Left renal cortex interstitium (tissue), 4 donors: ENCODE measurements at places on chromosomes 1 and 21. TPM values are rescaled to one million over a fixed set of nuclear protein-coding genes. Genes with fewer than 3 reads are reported as not detected.

GRCh38 chr1:156515956-156516355 is 15.4 kb upstream of the MEF2D start:
- no peak for DNase-seq

PDPN gene
- polyA plus RNA-seq = 15.9 TPM

NEXN gene
- polyA plus RNA-seq = 16.1 TPM

ADCY10 gene
- polyA plus RNA-seq = 0.45 TPM

GRCh38 chr21:45292399-45293219 is 4.9 kb upstream of the POFUT2 start:
- DNase-seq = no peak

GRCh38 chr1:96206451-96206850 is 515.1 kb upstream of the PTBP2 start:
- DNase-seq = no peak

DNA sequence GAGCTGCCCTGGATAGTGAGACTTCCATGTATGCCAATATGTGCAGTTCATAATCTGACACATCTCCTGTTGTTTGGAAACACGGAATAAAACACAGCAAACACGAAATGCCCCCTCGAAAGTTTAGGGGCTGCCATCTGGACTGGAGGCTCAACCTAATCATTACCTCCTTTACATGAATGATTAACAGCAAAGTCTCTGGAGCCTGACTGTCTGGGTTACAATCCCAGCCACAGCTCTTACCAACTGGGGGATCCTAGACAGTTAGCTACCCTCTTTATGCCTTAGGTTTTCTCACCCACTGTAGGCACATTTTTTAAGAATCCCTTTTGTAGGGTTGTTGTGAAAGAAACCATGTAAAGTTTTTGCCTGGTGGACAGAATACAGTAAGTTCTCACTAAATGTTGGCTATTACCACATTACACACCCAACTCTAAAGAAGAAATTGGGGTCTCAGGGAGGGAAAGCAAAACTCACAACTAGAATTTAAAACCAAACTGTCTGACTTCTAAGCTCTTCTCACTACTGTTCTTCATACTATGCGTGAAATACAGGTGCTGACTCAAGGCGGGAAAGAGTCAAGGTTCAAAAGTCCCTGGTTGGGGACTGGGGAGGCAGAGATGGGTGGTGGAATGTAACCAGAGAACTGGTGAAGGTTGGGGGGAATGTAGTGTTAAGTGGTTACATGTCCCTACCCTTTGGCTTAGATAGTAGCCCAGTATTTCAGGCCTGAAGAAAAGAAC is 24.2 kb downstream of the CYP4A22 start:
- no peak for DNase-seq

GRCh38 chr1:61781151-61781550 is 38.9 kb downstream of the PATJ start:
- DNase-seq = no peak

- no peak for DNase-seq
Observed at GRCh38 chr21:37550618-37551330, 184.2 kb downstream of the DYRK1A start.

GRCh38 chr1:229300099-229300757 is 29.3 kb downstream of the RAB4A start:
- no peak for DNase-seq

DNA sequence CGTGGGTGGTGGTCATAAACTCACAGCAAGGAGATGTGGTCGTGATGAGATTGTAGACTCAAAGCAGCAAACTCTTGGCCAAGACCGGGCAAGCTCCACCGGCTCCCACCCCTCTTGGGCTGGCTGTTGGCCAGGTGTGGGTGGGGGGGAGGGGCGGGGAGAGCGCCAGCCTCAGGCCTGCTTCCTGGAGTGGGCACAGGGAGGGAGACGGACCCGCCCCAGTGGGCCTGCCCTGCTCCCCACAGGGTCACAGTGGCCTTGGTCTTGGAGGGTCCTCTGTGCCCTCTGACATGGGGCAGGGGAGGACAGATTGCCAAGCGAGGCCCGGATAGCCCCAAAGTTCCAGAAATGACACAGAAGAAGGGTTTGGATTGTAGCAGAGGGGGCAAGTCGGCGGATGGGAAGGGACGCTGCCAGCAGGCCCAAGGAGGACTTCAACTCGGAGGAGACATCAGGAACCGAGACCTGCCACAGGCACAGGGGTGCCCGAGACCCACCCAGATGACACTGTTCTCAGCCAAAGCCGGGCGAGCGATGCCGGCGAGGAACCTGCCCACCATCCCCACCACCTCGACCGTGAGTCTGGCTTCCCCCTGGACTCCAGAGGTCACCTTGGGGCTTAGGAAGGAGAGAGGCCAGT is 85.4 kb upstream of the ACTRT2 start:
- DNase-seq = no peak

- peak; percentile 74 for DNase-seq
Observed at GRCh38 chr1:153626904-153627714, at the start of gene S100A13. S100A13 (minus strand) TSS chr1:153627505; CDS start chr1:153626472, 1,033 bp downstream.

SELP gene
- 3.6 TPM for polyA plus RNA-seq

EXTL1 gene
- 2.0 TPM for polyA plus RNA-seq

DNA sequence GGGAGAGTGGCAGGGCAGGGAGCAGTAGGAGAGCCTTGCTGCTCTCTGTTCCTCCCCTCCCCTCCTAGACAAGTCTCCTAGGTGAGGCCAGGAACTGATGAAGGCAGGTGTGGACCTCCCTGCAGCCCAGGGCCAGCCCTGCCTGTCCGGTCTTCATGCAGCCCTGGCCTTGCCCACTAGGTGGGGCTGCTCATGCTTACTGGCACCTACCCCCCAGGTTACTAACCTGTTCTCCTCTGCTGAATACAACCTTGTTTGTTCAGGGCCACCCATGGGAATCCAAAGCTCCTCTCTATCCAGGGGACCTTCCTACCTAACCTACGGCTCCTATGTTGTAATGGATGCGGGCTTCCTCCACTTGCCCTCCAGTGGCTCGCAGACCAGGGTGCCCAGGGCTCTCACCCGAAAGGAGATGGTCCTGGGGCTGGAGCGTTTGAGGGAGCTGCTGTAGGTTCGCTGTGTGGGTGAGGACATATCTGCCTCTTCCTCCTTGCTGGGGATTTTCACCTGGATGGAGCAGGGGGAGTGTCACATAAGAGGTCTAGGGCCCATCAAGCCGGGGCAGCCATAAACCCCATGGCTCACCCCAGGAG is 7.9 kb upstream of the TNNT2 start:
- DNase-seq = no peak

RAP1GAP gene
- polyA plus RNA-seq = 18.4 TPM

GRCh38 chr1:217892750-217893149 is 261.6 kb downstream of the SPATA17 start:
- no peak for DNase-seq

KRTAP12-2 gene
- not detected for polyA plus RNA-seq

DNA sequence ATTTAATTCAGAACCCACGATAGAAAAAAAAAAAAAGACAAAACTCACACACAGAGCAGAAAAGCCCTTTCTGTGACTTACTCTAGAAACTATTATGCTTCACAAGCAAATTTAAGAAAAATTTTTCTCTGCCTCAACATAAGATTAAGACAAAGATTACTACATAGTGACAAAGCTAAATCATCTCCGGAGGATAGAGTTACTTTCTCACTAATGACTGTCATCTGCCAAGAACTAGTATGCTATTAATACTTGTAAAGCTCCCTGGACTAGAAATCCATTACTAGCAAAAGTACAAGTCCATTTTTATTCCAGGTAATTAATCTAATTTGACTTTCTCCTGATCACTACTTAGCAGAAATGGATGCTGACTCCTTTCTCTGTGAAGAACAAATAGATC is 25.9 kb downstream of the GREM2 start:
- no peak for DNase-seq

DNA sequence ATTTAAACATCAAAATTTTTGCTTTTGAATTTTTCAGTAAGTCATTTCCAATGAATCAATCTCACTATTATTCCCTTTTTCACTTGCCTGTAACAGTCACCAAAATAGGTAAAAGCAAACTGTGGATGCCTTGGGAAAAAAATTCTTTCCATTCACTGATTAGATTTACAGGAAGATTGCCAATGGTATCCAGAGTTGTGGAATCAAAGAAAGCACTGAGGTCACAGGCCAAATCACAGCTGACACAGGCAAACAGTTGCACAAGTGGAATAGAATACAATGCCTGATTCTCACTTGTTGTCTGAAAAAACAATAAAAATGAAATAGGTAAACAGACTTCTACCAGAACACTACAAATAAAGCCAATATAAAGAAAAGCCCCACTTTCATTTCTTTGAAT is 48.4 kb downstream of the LTN1 start:
- DNase-seq = no peak

ELF3 gene
- polyA plus RNA-seq = 117 TPM

OR14K1 gene
- not detected for polyA plus RNA-seq

GRCh38 chr1:54424398-54424797 is 18.2 kb upstream of the SSBP3 start:
- no peak for DNase-seq

- no peak for DNase-seq
Observed at GRCh38 chr1:175656416-175656815, 87.0 kb downstream of the TNR start.

SMG5 gene
- polyA plus RNA-seq = 60.5 TPM

- no peak for DNase-seq
Observed at GRCh38 chr1:34591751-34592629, 162.9 kb upstream of the GJB5 start.

GRCh38 chr1:58818075-58818474 is 34.2 kb upstream of the JUN start:
- no peak for DNase-seq

DNA sequence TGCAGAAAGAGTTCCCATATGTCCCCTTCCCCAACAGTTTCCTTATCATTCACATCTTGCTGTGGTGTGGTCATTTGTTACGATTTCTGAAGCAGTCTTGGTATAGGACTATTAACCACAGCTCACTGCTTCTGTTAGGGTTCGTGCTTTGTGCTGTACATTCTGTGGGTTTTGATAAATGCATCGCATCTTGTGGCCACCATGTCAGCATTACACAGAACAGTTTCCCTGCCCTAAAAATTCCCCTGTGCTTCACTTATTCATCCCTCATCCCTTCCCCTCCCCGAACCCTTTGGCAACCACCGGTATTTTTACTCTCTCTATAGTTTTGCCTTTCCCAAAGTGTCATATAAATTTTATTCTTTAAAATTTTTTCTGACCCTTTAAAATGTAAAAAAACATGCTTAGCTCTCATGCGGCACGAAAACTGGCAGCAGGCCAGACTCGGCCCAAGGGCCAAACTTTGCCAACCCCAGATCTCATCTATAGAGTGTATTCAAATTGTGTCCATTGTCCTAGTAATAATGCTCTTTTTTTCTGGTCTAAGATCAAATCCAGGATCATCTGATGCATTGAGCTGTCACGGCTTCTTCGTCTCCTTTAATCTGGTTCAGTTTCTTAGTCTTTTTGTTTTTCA is 78.2 kb downstream of the SIM2 start:
- DNase-seq = no peak

- DNase-seq = peak; percentile 19
Observed at GRCh38 chr1:238951809-238952208, 434.6 kb upstream of the CHRM3 start.

DNA sequence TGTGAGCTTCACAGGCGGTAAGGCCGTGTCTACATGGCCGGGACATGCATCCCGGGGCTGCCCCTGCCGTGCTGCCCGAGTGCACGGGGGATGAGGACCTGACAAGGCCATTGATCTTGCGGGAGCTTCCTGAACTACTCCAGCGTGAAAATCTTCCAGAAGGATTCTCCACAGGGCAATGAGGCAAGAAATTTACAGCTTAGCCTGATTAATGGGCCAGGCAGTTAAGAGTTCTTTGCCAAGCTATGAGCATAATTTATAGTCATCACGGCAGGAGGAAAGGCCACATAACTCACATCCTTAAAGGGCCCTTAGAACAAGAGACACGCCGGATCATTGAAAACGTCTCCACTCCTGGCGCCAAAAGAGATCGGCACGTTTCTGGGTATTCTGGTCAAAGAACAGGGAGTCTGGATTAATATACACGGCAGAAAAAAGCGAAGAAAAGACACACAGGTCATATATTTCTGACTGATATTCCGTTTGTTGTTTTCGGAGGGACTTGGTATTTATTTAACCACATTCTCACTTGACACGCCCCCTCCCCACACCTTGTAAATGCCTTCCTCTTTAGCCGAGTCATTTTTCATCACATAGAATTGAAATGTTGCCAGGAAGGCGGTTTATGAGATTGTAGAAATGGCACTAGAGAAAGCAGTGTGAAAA is 180.5 kb downstream of the DYRK1A start:
- DNase-seq = peak; percentile 72

DNA sequence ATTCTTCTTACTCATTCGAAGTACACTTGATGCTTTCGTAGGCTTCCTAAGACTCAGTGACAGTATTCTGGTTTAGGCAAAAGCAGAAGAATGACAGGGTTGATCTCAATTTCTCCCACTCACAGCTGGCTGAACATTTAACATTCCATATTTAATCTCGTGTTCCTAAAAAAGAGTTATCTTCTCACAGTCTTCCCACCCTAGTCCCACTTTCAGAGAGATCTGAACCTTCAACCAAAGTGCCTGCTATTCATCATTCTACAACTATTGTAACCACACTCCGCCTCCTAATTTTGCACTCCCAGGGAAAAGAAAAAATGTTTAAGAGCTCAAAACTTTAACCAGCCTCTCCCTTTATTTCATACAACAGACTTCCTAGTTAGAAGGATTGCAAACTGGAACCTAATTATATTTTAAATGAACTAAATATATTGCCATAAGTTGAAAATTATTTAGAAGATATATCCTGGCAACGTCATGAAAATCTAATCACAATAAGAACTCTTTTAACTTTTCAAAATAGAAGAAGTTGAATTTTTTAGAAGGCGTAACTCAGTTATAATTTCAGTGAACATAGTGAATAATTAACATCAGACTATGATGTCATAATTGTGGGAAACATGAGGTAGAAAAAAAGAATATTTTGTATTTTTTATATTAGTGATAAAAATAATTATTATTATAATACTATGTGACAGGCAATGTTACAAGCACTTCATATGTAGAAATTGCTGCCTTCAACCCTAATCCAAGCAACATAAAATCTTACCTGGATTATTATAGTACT is 540.9 kb upstream of the ADGRL2 start:
- no peak for DNase-seq

NMNAT2 gene
- polyA plus RNA-seq = 4.1 TPM

DNA sequence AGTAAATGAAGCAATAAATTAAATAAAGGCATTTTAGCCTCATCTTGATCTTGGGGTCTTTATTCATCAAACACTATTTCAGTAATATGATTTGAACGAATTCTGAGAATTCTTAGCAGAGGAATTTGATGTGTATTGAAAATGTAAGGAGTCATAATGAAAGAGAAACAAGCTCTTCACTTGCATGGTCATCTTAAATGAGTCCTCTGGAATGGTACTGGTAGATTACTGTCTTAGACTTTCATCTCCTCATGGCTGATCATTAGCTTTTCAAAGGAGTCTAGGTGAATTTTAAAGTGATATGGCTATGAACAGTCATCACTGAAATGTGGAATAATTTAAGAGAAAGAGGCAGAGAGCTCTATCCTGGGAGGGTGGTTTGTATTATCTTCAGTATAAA is 30.0 kb downstream of the PRRC2C start:
- DNase-seq = no peak

DNA sequence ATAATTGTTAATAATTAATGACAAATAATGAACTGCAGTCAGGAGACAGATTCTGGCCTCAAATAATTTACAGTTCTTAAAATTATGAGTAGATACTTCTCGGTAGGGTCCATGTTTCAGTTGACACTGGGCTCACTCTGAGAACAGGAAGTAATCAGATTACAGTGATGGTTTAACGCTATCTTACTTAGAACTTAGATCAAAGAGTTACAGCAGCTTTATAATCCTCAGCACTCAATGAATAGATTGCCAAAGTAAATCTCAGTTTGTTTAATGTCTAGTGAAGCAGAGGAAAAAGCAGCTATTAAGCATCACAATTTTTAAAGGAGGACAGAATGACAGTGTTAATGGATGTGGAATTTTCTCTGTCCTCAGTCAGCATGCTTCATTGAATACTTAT is 79.6 kb downstream of the PDE4B start:
- DNase-seq = no peak

EPHB2 gene
- polyA plus RNA-seq = 15.2 TPM
